CD4-positive, alpha-beta T cell treated with Interleukin-12 subunit alpha and Interleukin-12 subunit beta, for 1 hour (primary cell): ENCODE measurements at places on chromosomes 3 and 15.

GRCh38 chr15:58387130-58387529 is 44.7 kb upstream of the LIPC start:
- no peak for DNase-seq

- DNase-seq, result no peak
Observed at GRCh38 chr15:89758283-89758682, 7.2 kb upstream of the MESP1 start.

DNA sequence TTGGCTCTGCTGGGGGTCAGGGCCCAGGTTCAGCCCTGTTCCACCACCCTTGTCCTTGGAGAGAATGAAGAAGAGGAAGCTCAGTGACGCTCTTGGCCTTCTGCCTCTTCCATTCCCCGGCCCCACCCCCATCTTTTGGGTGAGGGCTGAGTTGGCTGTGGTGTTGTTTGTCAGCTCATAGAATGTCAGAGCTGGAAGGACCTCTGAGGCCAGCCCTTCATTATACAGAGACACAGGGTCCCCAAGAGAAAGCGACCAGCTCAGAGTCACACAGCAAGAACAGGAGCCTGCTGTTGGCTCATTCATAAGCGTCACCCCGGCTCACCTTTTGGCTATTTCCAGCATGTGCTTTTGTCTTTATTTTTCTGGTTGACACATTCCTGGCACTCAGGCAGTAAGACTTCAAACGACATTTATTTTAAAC is 68.2 kb downstream of the AAGAB start:
- DNase-seq, result no peak

GRCh38 chr3:143559296-143559695 is 289.0 kb downstream of the SLC9A9 start:
- DNase-seq, result no peak

GRCh38 chr3:42205800-42206514 is 60.0 kb downstream of the CCK start:
- no peak for DNase-seq

GRCh38 chr3:46748170-46748569 is 30.5 kb upstream of the PRSS50 start:
- no peak for DNase-seq

DNA sequence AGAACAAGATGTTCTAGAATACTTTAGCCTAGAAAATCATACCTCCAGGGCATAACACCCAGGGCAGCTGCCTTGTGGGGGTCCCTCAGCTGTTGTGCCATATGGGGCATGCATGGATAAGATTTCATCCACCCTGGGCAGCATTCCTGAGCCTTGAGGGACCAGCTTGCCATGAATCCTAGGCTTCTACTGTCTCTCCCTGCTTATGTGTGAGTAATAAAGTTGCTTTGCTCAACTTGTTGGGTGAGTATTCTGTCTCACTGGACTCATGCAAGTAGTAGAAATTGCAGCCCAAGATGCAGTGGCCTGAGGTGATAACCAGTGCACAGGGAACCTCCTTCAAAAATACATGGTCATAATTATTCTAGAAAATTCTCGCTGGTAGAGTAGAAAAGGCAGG is 52.1 kb upstream of the EPHB1 start:
- DNase-seq, result no peak
